ENCODE measurements at places on chromosomes 13 and 19.

DNA sequence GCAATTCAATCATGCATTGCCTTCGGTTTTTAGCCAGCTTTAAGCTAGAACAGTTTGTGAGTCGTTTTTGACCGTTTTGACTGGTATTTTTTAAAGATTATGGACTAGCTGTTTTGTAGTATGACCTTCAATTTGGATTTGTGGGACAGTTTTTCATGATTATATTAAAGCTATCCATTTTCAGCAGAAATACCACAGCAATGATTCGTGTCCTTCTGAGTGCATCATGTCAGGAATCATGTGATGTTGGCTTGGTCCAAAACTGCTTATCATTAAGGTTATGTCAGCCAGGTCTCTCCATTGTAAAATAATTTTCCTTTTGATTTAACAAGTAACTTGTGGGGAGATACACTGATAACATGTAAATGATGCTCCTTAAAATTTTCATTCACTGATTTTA lies 229.0 kb downstream of the POSTN start:
- DNase-seq: no peak

GRCh38 chr13:31074756-31075155 lies 86.9 kb downstream of the HSPH1 start:
- no peak for DNase-seq

- no peak for DNase-seq
Measured at GRCh38 chr13:51619614-51620013, 35.4 kb downstream of the WDFY2 start.

GRCh38 chr13:108921238-108921637 lies 291.8 kb downstream of the MYO16 start:
- no peak for DNase-seq

GRCh38 chr13:112784811-112785482 lies 95.1 kb downstream of the ATP11A start:
- DNase-seq: no peak
